T-helper 2 cell (primary cell): ENCODE measurements at places on chromosomes 12 and 14.
A peak's percentile ranks its signal among the peaks of the same experiment; 100 is the strongest.

DNA sequence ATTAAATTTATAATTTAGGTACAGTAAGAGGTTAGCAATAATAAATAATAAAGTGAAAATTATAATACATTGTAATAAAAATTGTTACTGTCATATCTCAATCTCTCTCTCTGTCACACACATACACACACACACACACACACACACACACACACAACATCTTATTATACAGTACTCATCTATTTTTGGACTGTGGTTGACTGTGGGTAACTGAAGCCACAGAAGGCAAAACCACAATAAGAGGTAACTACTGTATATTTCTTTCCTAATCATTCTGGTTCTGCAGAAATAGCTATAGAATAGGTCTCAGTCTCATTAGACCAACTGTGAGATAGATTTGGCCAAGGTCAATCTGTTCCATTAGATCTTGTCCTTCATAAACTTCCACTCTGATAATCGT is 33.1 kb upstream of the PTPRO start:
- peak; percentile 56 for DNase-seq

DNA sequence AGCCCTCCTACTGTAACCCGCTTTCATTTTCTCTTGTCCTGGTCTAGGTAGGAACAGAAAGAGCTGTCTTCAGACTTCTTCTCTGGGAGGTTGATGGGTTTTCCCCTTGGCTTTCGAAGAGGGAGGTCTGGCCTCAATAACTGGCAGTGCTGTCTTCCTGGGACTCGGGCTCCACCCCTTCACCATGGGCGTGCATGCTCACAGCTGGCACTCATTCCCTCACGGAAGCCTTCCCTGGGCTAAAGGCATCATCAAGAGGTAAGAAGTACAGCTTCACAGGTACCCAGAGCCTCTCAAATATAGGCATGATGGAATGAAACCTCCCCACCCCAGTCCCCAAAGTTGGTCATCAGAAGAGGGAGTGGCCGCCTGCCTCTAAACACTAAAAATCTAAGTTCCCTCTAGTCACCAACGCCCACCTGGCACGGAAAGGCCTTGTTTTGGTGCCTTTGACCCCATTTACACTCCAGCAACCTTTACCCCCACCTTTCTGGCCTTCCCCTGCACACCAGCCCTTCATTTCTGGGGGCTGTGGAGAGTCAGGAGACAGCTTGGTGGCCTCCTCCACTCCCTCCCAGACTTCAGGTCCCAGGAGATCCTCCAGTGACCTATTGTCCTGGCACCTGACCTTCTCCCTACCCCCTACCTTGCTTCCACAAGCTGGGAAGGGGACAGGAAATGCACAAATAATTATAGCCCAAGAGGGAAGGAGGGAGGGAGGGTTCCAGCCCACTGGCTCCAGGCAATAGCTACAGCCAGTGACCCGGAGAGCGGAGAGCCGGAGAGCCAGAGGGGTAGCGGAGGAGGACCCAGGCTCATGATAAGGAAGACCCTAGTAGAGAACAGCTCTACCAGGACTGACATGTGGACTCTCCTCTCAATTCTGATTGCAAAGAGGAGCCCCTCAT is 2.8 kb downstream of the RAPGEF3 start:
- DNase-seq: no peak

- no peak for DNase-seq
Measured at GRCh38 chr14:22509751-22510300, 79.2 kb downstream of the DAD1 start.

- DNase-seq: no peak
Measured at GRCh38 chr12:28350502-28350901, 160.2 kb downstream of the CCDC91 start.

- no peak for DNase-seq
Measured at GRCh38 chr12:14426792-14427191, 61.3 kb downstream of the ATF7IP start.

GRCh38 chr14:78245238-78245637 is 75.1 kb downstream of the NRXN3 start:
- no peak for DNase-seq

- no peak for DNase-seq
Measured at GRCh38 chr12:69872804-69873203, 47.8 kb downstream of the MYRFL start.

DNA sequence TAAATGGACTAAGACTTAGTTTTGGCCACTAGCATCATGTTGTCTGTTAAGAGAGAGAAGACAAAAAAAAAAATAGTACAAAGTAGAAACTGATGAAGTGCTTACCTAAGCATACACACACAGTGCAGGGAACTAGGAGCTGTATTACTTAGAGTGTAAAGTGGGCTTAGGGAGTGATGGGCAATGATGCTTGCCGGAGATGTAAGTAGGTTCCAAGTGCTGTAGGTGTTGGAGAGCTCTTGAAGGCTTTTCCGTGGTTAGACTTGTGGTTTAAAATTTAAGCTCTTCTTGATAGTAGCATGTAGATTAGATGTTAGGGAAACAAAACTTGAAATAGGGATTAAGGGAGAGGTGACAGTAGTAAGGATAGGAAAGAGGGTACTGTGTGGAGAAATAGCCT is 34.7 kb downstream of the MIA2 start:
- DNase-seq: no peak

DNA sequence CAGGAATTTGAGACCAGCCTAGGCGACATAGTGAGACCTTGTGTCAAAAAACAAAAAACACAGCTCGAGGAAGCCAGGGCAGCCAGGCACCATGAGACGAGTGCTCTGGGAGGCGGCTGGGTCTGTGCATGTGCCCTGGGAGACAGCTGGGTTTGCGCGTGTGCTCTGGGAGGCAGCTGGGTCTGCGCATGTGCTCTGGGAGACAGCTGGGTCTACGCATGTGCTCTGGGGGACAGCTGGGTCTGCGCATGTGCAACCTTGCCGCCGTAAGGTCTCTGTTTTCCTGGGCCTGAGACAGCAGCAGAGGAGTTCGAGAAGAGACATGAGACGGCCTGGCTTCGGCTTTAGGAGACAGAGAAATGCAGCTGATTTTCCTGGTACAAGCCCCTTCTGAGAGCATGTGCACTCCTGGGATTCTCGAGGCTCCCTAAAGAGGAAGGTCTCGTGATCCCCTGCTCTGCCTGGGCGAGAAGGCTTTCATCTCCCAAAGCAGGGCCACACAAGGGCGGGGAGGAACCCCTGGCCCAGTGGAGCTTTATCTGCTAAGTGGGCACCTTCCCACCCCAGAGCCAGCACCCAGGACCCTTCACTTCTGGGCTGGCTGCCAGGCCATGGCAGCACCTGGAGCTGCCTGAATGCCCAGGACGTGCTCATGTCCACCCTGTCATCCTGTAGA is 3.5 kb upstream of the BDKRB1 start:
- no peak for DNase-seq

DNA sequence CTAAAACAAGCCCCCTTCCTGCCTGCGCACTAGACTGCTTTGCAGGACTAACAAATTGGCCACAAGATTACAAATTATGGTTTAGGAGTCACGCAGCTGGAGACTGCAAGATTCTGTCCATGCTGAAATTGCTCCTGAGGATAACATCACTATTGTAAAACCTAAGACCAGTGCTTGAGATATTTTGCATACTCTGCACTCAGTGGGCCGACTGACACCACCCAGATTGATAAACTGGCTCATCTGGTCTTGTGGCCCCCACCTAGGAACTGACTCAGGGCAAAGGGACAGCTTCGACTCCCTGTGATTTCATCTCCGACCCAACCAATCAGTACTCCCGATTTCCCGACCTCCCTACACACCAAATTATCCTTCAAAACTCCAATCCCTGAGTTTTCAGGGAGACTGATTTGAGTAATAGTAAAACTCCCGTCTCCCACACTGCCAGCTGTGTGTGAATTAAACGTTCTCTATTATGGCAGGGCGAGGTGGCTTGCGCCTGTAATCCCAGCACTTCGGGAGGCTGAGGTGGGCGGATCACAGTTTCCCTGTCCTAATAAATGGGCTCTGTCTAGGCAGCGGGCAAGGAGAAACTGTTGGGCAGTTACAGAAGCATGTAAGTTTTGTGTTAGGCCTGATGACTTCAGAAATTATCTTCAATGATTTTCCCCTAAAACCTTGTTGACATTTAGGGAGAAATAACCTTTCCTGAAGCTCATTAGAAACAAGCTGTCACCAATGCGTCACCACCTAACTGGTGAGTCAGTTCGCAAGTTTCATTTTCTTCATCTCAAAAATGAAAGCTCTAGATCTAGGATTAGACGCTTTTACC is 5.3 kb upstream of the UBC start:
- DNase-seq: peak; percentile 92

GRCh38 chr12:87283886-87284285 is 745.3 kb downstream of the C12orf50 start:
- DNase-seq: no peak

GRCh38 chr12:4056910-4057845 is 184.0 kb upstream of the PARP11 start:
- no peak for DNase-seq

DNA sequence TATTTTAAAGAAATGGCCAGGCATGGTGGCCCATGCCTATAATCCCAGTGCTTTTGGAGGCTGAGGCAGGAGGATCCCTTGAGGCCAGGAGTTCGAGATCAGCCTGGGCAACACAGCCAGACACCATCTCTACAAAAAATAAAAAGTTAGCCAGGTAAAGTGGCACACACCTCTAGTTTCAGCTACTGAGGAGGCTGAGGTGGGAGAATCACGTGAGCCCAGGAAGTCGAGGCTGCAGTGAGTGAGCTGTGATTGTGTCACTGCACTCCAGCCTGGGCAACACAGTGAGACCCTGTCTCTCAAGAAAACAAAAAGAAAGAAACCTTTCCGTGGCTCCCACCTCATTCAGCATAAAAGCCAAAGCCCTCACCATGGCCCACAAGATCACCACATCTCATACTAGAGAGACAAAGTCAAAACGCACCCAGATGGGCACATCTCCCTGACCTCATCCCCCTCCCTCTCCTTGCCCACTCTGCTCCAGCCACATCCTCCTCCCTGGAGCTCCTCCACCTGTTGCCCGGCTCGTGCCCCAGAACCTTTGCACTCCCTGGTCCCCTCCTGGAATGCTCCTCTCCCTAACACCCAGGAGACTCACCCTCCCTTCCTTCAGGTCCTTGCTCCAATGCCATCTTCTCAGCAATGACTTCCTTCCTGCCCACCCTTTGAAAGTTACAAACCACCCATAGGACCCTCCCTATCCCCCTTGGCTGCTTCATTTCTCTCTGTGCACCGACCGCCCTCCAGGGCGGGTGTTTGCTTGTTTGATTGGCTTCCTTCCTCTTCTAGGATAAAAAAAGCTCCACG is 4.8 kb upstream of the SCARB1 start:
- DNase-seq: no peak

- no peak for DNase-seq
Measured at GRCh38 chr14:102472791-102473150, 36.8 kb downstream of the ANKRD9 start.

DNA sequence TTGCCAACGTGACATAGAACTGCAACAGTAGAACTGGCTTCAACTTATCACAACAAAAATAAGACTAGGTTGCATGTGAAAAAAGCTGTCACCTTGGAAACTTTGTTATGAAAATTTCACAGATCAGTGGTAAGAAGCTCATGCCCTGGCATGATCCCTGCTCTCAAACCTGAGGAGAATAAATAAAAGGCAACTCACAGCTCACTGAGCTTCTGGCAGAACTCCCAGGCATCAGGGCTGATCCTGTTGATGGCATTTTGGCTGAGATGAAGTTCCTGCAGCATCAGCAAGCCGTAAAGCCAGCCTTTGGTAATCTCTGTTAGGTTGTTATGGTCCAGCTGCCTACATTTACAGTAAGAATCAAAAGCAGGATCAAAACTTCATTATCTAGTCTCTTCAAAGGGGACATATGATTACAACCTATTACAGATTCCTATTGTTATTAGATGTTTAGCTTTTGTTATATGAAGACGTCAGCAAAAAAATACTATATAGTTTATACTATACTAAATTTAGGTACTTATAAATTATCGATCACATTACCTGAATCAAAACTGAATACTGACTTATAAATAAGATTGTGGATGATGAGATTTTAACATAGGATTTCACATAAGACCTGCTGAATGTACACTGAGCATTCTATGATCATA is 32.0 kb downstream of the LRIG3 start:
- DNase-seq: no peak

DNA sequence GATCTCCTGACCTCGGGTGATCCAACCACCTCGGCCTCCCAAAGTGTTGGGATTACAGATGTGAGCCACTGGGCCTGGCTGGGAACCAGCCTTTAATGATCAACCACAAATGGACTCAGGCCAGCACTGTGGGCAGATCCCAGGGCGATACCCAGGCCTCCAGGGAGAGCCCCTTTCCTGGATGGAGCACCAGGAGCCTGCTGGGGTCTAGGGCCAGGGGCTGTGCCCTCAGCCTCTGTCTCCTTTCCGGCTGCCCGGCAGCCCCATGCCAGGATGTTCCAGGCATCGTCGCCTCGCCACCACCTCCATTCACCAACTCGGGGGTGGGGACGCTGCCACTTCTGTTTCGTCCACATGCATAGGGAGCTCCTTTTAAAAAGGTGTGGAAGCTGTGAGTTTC is 2.3 kb downstream of the ADGRD1 start:
- no peak for DNase-seq

- DNase-seq: no peak
Measured at GRCh38 chr12:120100630-120101029, 15.9 kb downstream of the RAB35 start.

DNA sequence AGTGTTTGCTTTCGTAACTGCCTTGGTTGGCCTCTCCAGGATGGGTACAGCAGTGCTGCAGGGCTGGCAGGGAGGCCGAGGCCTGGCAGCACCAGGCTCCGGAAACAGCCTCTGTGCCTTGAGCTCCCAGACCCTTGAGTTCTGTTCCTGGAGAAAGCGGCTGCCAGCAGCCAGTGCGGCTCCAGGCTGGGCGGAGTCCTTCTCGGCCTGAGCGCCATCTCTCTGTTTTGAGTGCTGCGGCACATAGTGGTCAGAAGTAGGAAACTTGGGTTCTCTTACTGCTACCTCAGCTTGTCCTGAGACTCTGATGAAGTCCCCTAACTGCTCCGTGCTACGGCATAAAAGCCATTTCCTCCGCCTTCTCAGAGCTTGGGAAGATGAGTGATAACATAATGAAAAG is 65.9 kb downstream of the KCNA1 start:
- DNase-seq: no peak

- no peak for DNase-seq
Measured at GRCh38 chr12:26919216-26919555, 18.6 kb downstream of the INTS13 start.

GRCh38 chr14:34078117-34078743 is 127.4 kb upstream of the EGLN3 start:
- no peak for DNase-seq

DNA sequence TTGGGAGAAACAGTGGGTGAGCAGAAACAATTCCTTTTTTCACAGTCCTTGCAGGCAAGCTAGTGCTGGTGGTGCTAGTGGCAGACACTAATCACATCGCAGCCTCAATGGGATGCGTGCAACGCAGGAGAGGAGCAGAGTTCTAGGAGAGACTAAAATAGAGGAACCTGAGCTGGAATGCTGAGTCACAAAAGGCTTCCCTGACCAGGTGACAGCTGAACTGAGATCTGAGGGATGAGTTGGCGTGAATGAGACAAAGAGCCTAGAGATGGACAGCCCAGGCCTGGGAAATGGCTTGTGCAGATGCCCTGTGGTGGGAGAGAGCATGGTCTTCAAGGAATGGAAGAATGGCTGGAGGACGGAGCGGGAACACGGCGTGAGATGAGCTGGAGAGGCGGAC is 25.8 kb downstream of the ACADS start:
- DNase-seq: no peak
